ENCODE measurements at places on chromosomes 16 and 17.

- DNase-seq, result no peak
These were observed 4.2 kb upstream of the PYCARD start for GRCh38 chr16:31206776-31207175.

- DNase-seq, result no peak
These were observed 491.9 kb upstream of the TOM1L1 start for GRCh38 chr17:54408731-54409130.

DNA sequence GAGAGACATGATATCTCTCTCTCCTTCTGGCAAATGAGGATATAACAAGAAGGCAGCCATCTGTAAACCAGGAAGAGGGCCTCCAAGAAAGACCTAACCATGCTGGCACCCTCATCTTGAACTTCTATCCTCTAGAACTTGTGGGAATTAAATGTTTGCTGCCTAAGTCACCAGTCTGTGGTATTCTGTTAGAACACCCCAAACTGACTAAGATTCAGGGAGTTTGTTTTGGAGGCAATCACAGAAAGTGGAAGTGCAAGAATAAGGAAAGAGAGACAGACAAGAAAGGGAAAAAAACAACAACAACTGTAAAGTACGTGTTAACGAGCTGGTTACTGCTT, 114.5 kb upstream of the GOT2 start:
- DNase-seq, result no peak

- DNase-seq, result no peak
These were observed 29.1 kb downstream of the MBTPS1 start for GRCh38 chr16:84087466-84088151.

- DNase-seq, result no peak
These were observed 34.5 kb upstream of the EVI2A start for GRCh38 chr17:31355935-31356334.
